ENCODE measurements at places on chromosomes 16 and 17. TPM values are rescaled to one million over a fixed set of nuclear protein-coding genes. Genes with fewer than 3 reads are reported as not detected.

The TBC1D3G gene
- total RNA-seq: not detected

The FZD2 gene
- 95.7 TPM for total RNA-seq

The CLDN6 gene
- total RNA-seq: 449 TPM

The CHST5 gene
- not detected for total RNA-seq

The BCL7C gene
- 40.7 TPM for total RNA-seq

DNA sequence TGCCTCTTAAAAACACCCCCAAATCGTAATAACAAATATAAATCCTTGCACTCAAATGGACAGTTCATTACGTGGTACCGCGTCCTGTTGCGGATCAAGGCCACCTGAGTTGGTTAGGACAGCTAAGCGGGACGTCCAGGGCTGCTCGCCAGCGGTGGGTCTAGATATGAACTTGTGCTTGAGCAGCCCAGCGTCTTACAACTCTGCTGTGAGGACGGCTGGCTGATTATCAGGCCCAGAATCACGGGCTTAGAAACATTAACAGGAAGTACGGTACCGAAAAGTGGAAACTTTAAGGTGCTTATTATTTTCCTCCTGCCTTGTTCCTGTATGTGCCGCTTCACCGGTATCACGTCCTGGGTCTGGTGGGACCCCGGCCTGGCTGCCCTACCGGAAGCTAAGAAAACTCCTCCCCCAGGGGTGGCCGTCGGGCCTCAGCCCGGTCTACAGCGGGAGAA lies 832 bp upstream of the SRRM2 start:
- H3K4me1 ChIP-seq: peaks cover 25% of the 10 kb centered on the region
- no peak for DNase-seq
- no peaks in the 10 kb centered on the region for H3K27me3 ChIP-seq

- no peak for DNase-seq
- H3K27ac ChIP-seq: no peak overlapping the region
- no peak overlapping the region for H3K4me3 ChIP-seq
- H3K27me3 ChIP-seq: no peaks in the 10 kb centered on the region
- H3K36me3 ChIP-seq: no peaks in the 10 kb centered on the region
- H3K4me1 ChIP-seq: no peaks in the 10 kb centered on the region
These were observed 386.6 kb downstream of the NPIPA8 start for GRCh38 chr16:17949982-17950250.

DNA sequence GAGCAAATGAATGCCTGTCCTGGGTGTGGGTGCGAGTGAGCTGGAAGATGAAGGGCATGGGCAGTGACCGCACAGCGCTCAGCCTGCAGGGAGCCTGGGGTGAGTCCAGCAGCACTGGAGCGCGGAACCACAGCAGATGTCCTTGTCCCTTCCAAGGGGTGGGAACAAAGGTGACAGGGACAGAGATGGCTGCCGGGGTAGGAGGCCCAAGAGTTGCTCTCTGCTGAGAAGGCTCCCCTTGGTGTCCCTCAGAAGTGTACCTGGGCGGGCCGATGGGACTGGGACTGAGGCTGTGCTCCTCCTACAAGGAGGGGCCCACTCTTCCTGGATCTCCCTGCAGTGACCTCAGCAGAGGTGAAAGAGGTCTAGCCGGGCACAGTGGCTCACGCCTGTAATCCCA lies 7.6 kb upstream of the PGAP6 start:
- H3K36me3 ChIP-seq: no peaks in the 10 kb centered on the region
- no peak overlapping the region for H3K4me3 ChIP-seq
- H3K27me3 ChIP-seq: no peaks in the 10 kb centered on the region
- no peaks in the 10 kb centered on the region for H3K4me1 ChIP-seq
- no peak overlapping the region for H3K27ac ChIP-seq
- no peak for DNase-seq

DNA sequence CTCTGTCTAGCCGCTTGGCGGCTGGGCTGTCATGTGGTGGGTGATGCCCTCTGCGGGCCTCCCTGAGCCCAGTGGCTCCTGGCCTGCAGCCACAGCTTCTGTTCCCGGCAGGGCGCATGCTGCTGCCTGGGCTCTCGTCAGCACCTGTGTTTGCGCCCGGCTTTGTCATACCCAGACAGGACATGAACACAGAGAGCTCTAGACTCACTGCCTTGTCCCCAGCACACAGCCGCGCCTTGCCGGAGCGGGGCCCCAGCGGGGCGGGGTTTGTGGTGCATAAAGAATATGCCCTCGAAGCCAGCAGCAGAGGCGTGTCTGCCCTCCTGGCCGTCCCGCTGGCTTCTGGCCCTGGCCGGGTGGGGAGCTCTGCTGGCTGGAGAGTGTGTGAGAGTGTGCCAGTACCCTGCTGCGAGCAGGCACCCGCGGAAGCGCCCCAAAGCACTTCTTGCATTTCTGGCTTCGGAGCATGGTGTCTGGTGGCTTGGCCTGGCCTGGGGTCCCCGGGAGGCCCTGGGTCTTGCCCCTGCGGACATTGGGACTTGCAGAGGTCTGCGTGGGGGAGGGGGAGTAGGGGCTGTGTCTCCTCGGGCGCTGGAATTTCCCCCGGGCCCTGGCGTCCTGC lies 14.4 kb downstream of the ASPSCR1 start:
- peak; percentile 35 for DNase-seq
- no peaks in the 10 kb centered on the region for H3K36me3 ChIP-seq
- H3K27me3 ChIP-seq: no peaks in the 10 kb centered on the region
- H3K4me3 ChIP-seq: no peak overlapping the region

DNA sequence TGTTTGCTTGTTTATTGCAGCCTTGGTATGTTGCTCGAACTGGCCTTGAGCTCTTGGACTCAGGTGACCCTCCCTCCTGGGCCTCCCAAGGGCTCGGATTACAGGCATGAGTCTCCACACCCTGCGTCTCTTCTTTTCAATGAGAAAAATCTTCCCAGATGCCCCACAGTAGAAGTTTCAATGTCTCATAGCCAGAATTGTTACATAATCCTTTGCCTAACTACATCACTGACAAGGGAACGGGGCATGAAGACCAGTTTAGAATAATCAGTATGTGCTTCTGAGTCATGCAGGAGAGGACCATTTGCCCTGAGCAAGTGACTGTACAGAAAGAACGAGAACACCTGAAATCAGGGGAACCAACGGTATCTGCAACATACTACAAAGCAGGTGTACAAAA lies 61.9 kb upstream of the RBBP6 start:
- no peaks in the 10 kb centered on the region for H3K27me3 ChIP-seq
- H3K27ac ChIP-seq: no peak overlapping the region
- no peak overlapping the region for H3K4me3 ChIP-seq
- H3K36me3 ChIP-seq: no peaks in the 10 kb centered on the region
- no peak for DNase-seq
- H3K4me1 ChIP-seq: no peaks in the 10 kb centered on the region

Measured in astrocyte (in vitro differentiated cells and primary cell).